Umbilical cord (tissue), 2 donors: ENCODE measurements at places on chromosomes 6 and 20. TPM values are rescaled to one million over a fixed set of nuclear protein-coding genes. Genes with fewer than 3 reads are reported as not detected.
A peak's percentile ranks its signal among the peaks of the same experiment; 100 is the strongest.

- no peak for DNase-seq
Observed at GRCh38 chr6:108464418-108465097, 96.2 kb upstream of the FOXO3 start.

DNA sequence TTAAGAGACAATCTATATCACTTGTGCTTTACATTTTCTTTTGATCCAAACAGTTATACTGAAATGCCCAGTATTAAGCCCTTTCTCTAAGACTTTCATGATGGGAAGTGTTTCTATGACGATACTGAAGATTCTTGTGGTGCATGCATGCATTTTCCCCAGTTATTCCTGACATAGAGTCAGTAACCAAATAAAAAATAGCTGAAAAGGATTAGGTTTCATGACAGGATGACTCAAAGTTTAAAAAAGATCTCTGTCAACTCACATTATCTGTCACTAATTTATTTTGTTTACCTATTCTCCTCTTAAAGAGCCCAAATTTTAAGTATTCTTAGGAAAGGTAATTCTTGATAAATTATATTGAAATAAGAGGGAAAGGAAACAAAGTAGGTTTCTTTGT is 98.4 kb downstream of the SESN1 start:
- DNase-seq: no peak

CYP39A1 gene
- total RNA-seq: 11.8 TPM

DNA sequence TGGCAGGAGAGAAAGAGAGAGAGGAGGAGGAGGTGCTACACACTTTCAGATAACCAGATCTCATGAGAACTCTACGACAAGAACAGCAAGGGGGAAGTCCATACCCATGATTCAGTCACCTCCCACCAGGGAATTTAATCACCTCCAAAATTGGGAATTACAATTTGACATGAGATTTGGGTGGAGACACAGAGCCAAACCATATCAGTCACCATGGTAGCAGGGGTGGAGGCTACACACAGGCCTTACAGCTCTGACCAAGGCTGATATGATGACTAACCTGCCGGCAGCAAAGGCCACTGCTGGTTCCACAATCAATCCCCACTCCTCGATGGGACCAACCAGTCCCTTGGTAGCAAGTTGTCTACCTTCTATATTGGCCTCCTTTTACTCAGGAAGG is 13.6 kb upstream of the RBM24 start:
- DNase-seq: no peak

SIRPB2 gene
- 16.9 TPM for total RNA-seq

DNA sequence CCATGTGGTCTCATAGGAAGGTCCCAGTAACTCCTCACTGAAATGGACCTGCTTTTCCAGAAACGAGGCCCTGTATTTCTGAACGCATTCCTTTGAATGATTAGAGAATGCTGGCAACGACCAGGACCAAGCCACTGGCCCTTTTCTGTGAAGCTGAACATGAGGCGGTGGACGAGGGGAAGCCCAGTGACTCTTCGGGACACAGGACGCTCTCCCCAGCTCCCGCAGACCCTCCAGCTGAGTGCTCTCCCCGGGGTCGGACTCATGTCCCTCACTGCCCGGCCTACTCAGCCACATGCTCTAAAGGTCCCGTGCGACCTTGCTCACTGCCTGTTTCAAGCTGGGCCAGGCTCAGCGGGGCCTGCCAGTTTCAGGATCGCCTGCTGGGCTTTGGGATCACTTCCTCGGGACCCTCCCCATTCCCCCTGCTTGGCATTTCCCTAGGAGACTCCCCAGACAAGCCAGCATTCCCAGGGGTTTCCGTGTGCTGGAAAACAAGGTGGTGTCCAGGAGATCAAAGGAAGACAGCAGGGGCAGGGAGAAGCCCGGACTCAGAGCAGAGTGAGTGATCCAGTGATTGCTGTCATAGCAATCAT is 2.6 kb upstream of the CST9 start:
- DNase-seq: no peak

DNA sequence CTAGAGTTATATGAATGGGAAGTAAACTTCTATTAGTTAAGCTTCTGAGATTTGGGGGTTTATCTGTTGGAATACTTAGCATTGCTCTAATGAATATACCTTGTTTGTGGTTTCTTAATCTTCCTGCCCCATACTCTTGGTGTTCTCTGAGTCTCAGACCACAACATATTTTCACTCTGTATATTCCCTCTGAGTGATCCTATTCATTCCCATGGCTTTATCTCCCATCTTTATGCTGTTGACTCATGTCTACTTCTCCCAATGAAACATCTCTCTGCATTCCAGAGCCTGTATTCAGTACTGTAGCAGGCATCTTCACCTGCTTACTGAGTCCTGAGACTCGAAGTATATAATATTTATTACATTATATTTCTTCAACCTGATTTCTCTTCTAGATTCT is 283.7 kb upstream of the MAP3K7 start:
- DNase-seq: no peak

LY6G5B gene
- total RNA-seq: 1.2 TPM

PLEKHG1 gene
- total RNA-seq: 11.6 TPM

FRMD1 gene
- 1.7 TPM for total RNA-seq

DNA sequence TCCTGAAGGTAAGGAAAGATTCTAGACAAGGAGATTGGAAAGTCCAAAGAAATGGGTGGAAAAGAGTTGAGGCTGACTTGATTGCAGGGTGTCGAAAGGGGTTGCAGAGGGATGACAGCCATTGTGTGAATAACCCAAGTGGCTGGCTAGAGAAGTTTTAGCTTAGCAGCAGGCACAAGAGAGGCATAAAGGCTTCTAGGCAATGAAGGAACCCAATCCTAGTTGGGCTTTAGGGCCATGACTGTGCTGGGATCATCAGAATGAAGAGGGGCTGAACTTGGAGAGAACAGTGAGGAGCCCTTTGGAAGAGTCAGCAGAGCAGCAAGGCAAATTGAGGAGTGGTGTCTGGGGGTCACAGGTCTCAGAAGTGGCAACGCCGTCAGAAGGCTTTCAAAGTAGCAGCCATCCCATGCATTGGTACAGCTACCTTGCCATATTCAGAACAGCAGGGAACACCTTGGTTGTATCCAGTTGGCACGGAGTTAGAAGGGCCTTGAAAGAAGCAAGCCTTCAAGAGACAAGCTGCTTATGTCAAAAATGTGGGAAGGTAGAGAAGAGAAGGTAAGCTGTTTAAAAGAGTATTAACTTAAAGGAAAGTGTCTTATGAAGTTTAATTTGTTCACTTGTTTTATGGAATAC is 146.4 kb downstream of the ADGRG6 start:
- DNase-seq: no peak

DNA sequence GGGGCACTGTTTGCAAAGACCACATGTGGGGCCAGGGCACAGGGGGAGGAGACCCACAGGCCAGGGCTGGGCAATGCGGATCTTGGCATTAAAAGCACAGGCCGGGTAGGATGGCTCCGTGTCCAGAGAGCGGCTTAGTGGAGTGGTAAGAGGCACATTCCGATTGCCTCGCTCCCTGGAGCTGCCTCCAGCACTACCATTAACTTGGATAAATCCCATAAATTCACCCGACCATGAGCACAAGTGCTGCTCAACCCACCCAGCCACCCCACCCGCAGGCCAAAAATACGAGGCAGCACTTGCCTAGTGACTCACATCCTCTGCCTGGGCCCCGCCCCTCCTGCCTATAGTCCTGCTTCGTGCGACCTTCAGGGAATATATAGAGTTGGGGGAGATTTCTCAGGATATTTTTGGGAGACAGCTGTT is 67.5 kb upstream of the QKI start:
- DNase-seq: peak; percentile 28

DNA sequence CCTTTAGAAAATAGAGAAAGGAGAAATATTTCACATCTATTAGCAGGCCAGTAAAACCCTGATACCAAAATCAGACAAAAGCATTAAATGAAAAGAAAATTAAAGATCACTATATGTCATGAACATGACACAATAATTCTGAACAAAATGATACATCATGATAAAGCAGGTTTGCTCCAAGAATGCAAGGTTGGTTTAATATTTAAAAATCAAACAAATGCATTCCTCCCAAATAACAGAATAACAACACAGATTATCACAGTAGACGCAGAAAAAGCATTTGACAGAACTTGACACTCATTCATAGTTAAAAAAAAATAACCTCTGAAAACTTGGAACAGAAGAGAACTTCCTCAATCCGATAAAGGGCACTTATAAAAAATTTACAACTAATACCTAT is 22.9 kb upstream of the ARMC2 start:
- DNase-seq: no peak

OTOR gene
- 1.7 TPM for total RNA-seq

OPRL1 gene
- 2.9 TPM for total RNA-seq

GRCh38 chr6:44056392-44057237 is 70.6 kb downstream of the MRPL14 start:
- DNase-seq: peak; percentile 91

- DNase-seq: no peak
Observed at GRCh38 chr6:24439858-24440539, 37.3 kb downstream of the MRS2 start.

- no peak for DNase-seq
Observed at GRCh38 chr6:106381881-106382280, 21.4 kb downstream of the CRYBG1 start.

DNA sequence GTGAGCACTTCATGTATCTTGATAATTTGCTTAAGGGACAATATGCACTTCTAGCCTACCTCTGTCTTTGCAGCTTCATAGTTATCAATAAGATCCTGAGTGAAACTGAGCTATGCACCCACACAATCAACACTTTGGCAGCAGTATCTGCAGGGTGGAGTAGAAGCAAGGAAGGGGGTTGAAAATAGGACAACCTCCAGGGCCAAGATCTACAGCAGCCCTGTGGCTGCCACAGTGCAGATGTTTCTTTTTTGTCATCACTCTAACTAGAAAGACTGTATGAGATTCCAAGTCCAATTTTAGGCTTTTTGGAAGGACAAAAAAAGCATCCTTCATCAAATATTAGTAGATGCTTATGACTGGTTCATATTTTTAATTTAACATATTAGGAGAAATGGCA is 336.1 kb upstream of the CITED2 start:
- peak; percentile 61 for DNase-seq

GRCh38 chr20:15740046-15740775 is 833.0 kb downstream of the KIF16B start:
- no peak for DNase-seq

- no peak for DNase-seq
Observed at GRCh38 chr6:157975456-157975855, 6.2 kb upstream of the SYNJ2 start.

DNA sequence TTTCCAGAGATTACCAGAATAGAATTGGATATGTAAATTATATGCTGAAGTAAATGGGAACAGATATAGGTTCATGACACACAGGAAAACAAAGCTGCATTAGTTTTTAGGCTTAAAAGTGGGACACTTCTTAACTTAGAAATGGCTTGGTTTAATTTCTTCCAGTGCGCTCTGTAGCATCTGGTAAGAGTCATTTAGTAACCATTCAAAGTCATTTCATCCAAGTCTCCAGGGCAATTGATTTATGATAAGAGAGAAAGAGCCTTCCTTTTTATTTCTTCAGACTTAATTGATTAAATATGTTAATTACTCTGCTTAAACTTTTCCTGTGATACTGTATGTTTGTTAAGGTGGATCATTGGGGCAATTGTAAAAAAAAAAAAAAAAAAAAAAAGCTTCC is 368.0 kb downstream of the DOK5 start:
- no peak for DNase-seq

GRCh38 chr20:45341939-45342854 is 6.0 kb downstream of the SDC4 start:
- peak; percentile 75 for DNase-seq

DNA sequence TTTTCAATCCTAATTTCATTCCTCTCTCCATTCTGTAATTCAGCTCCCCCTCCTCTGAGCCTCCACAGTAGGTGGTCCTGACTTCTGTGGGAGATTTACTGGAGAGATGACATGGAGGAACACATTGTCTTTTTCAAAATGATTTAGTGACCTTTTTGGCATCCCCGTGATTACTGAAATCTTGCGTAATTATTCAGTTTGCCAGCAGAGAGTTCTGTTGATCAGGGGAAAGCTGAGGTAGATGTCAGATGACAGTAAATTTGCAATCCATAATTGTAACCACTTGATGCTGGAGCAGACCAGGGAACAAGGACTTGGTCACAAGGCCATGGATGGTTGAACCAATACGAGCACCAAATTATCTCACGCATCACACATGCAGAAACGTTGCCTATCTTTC is 302.2 kb downstream of the TSHZ2 start:
- no peak for DNase-seq

- peak; percentile 18 for DNase-seq
Observed at GRCh38 chr6:157187182-157188083, 135.9 kb downstream of the TMEM242 start.

DNA sequence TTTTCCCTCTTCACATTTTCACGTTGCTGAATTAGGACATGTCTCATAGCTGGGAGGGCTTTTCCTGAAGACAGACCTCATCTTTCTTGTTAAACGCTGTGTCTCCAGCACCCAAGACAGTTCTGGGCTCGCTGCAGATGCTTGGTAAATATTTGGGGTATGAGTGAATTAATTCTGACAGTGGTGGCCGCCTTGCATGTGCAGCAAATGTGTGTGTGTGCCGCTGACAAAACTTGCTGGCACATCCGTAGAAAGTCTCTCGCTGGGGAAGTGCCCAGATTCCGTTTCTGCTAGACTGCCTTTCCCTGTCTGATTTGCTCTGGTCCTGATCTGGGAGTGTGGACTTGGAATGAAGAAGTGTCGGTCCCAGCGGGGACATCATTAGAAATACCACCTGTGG is 48.2 kb upstream of the ZNFX1 start:
- DNase-seq: peak; percentile 10

SUMO4 gene
- 17.3 TPM for total RNA-seq

LPA gene
- total RNA-seq: 0.24 TPM

DNA sequence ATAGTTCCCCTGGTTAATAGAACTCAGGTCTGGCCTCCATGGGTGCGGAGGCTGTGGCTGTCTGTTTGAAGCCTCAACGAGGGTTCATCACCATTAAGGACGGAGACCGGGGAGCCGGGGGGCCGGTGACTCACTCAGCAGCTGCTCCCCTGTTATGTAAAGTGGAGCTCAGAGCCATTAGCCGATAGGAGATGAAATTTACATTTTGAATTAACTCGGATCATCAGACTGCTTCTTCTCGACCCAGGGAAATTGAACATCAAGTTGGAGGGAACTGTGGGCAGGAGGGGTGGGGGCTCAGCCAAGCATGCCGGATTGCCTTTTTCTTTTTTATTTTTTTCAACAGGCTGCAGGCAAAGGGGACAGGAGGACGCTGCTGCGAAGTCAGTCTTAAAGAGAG is 12.3 kb downstream of the PCK1 start:
- DNase-seq: no peak

GRCh38 chr20:50339466-50339901 is 148.9 kb downstream of the CEBPB start:
- peak; percentile 86 for DNase-seq

- DNase-seq: no peak
Observed at GRCh38 chr20:13857304-13857703, 72.5 kb downstream of the NDUFAF5 start.

- DNase-seq: no peak
Observed at GRCh38 chr20:42158272-42158671, 540.1 kb upstream of the CHD6 start.

PPP1R16B gene
- 2.6 TPM for total RNA-seq

BPIFB4 gene
- total RNA-seq: not detected
